ENCODE measurements at places on chromosomes 13 and 19. TPM values are rescaled to one million over a fixed set of nuclear protein-coding genes. Genes with fewer than 3 reads are reported as not detected.
A peak's percentile ranks its signal among the peaks of the same experiment; 100 is the strongest.

GRCh38 chr19:9538183-9539058 lies at the start of gene ZNF426:
Gene ZNF426 (minus strand): TSS chr19:9538645. CDS start chr19:9536232, 2,413 bp downstream.
- peak; percentile 20 for DNase-seq

- DNase-seq: no peak
Measured at GRCh38 chr13:27194209-27194608, 22.6 kb upstream of the USP12 start.

- DNase-seq: no peak
Measured at GRCh38 chr19:45524575-45525129, 17.4 kb downstream of the VASP start.

GRCh38 chr19:16380943-16381755 lies 56.5 kb downstream of the KLF2 start:
- DNase-seq: no peak

GRCh38 chr13:88736026-88736425 lies 1064.9 kb downstream of the SLITRK5 start:
- DNase-seq: no peak

GRCh38 chr13:50357136-50357535 lies 341.9 kb downstream of the KCNRG start:
- DNase-seq: no peak

DNA sequence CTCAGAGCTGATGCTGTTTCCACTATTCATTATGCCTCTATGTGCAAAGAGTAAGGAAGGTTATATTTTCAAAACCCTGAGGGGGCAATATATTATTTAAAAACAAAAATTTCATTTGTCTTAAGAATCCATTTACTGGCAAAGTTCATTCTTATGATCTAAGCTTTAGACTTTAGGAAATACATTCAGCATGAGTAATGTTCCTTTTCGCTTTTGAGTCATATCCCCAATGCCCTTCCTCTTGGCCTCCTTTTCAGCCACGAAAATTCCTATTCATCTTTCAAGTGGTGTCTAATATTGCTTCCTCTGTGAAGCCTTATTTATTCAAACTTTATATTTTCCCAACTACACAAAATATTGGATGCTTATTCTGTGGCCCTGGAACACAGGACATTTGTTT lies 1317.0 kb downstream of the PCDH9 start:
- DNase-seq: no peak

DNA sequence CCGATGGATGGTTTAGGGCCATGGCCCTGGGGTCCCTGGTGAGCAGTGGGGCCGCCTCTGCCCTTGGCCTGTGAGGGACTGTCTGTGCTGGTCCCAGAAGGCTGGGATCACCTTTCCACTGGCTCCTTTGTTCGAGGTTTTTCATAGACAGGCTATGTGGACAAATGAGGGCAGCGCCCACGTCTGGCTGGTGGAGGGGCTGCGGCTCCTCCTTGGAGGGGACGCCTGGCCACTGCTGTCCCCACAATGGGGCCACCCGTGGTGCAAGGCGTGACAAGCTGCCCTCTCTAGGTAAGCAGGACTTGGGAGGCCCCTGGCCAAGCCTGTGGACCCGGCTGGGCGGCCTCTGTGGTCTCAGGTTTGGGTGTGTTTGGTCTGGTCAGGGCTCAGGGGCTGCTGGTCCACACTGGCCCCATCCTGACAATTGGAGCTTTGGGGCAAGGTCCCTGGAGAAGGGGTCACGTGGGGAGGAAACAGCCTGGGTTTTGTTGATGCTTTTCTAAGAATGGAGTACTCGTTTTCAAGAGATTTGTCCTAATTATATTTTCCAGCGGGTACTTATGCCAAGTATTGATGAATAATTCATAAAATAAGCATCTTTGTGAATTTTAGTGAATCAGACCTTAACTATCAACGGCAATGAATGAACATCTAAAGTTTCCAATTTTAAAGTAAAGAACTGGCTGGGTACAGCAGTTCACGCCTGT lies 33.3 kb downstream of the MCF2L start:
- no peak for DNase-seq

DNA sequence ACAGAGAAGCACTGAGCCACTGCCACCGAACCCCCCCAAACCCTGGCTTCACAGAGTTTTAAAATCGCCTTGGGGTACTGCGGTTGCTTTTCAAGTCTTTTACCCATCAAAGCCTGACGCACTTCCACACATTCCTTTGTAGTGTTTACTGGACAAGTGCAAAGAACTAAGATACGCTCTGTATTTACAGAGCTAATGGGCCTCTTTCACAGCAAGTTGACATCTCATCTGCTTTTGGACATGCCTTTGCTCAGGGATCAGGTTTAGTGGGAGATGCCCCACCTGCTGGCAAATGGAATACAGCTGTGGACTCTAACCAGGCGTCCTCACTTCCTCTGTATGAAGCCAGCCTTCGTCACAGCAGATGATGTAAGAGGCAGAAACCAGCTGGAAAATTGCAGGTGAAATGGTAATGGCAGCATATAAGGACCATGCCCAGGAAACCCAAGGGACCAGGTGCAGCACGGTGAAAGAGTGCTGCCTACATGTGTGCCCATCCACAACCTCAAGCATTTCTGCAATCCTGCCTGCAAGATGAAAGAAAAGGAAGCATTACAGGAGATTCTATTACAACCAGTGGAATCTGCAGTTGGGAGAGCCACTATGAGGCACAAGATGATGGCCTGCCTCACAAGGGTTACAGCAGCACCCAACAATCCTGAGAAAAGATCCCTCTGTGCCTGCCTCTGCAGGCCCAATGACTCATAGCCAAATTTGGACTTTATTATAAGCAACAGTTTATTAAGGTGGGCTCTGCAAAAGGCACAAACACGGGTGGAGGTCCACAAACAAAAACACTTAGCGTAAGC lies 34.7 kb downstream of the BRD4 start:
- peak; percentile 85 for DNase-seq

LGALS4 gene
- 0.94 TPM for polyA plus RNA-seq

PRRG2 gene
- polyA plus RNA-seq: 1.0 TPM

RFPL4AL1 gene
- polyA plus RNA-seq: not detected

CCDC8 gene
- polyA plus RNA-seq: 0.08 TPM

FXYD7 gene
- polyA plus RNA-seq: 0.15 TPM

Data from A549 (cell line).